ENCODE measurements at places on chromosomes 12 and 14.
A peak's percentile ranks its signal among the peaks of the same experiment; 100 is the strongest.

- no peaks in the 10 kb centered on the region for H3K36me3 ChIP-seq
- DNase-seq: no peak
- no peaks in the 10 kb centered on the region for H3K4me1 ChIP-seq
- no peak overlapping the region for H3K27ac ChIP-seq
- no peaks in the 10 kb centered on the region for H3K27me3 ChIP-seq
- H3K4me3 ChIP-seq: no peak overlapping the region
Observed at GRCh38 chr12:164207-164606, 49.8 kb downstream of the SLC6A12 start.

GRCh38 chr14:25090716-25091454, 40.9 kb upstream of the STXBP6 start:
- H3K36me3 ChIP-seq: no peaks in the 10 kb centered on the region
- no peak overlapping the region for H3K27ac ChIP-seq
- H3K4me1 ChIP-seq: no peaks in the 10 kb centered on the region
- no peak overlapping the region for H3K4me3 ChIP-seq
- H3K27me3 ChIP-seq: no peaks in the 10 kb centered on the region

- no peak overlapping the region for H3K27ac ChIP-seq
- no peaks in the 10 kb centered on the region for H3K4me1 ChIP-seq
- no peaks in the 10 kb centered on the region for H3K27me3 ChIP-seq
- DNase-seq: no peak
- H3K4me3 ChIP-seq: no peak overlapping the region
Observed at GRCh38 chr12:42103155-42103554, 41.5 kb downstream of the GXYLT1 start.

- H3K36me3 ChIP-seq: no peaks in the 10 kb centered on the region
- no peak overlapping the region for H3K27ac ChIP-seq
- H3K4me1 ChIP-seq: no peaks in the 10 kb centered on the region
- no peak overlapping the region for H3K4me3 ChIP-seq
- DNase-seq: no peak
Observed at GRCh38 chr12:16119618-16120415, 157.7 kb downstream of the SLC15A5 start.

- no peaks in the 10 kb centered on the region for H3K27me3 ChIP-seq
- no peak overlapping the region for H3K27ac ChIP-seq
- DNase-seq: no peak
- no peaks in the 10 kb centered on the region for H3K36me3 ChIP-seq
- H3K4me1 ChIP-seq: peaks cover 3% of the 10 kb centered on the region
- no peak overlapping the region for H3K4me3 ChIP-seq
Observed at GRCh38 chr14:73460691-73461127, 2.4 kb upstream of the NUMB start.

GRCh38 chr12:42762395-42762925, 172.9 kb upstream of the PRICKLE1 start:
- no peaks in the 10 kb centered on the region for H3K27me3 ChIP-seq
- no peaks in the 10 kb centered on the region for H3K36me3 ChIP-seq
- no peak overlapping the region for H3K4me3 ChIP-seq
- DNase-seq: no peak
- no peak overlapping the region for H3K27ac ChIP-seq

DNA sequence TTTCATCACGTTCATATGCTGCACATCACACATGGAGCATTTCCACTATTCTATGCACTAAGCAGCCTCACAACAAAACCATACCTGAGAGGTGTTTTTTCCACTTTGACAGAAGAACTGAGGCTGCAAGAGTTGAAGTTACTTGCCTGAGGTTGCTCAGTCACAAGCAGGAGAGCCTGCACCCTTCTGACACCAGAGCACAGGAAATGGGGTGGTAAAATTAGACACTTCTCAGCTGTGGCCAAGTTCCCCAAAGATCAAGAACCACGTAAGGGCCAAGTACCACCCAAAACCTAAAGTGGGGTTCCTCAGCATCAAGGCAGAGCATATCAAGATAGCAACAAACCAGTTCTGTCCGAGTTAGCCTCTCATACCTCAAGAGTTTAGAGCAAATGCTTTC, 185.8 kb downstream of the CAPZA3 start:
- no peaks in the 10 kb centered on the region for H3K36me3 ChIP-seq
- no peaks in the 10 kb centered on the region for H3K4me1 ChIP-seq
- H3K27me3 ChIP-seq: no peaks in the 10 kb centered on the region
- H3K4me3 ChIP-seq: no peak overlapping the region
- DNase-seq: no peak
- no peak overlapping the region for H3K27ac ChIP-seq

DNA sequence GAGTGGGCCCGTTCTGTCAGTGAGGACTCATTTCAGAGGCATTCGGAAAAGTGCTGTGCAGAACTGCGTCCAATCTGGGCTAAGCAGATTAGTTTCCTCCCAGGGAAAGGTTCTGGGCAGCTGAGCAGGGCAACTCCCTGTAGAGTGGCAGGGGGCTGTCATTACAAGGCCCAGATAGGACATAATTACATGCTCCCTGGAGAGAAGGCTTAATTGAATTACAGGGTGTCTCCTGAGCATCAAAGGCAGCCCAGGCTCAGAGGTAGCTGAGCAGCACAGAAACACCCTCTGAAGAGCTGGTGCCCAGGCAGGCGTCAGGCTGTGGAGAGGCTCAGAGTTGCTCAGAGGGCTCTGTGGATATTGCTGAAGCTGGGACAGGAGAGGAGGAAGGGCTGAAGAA, 36.0 kb downstream of the SLC8A3 start:
- no peaks in the 10 kb centered on the region for H3K36me3 ChIP-seq
- no peaks in the 10 kb centered on the region for H3K27me3 ChIP-seq
- no peak overlapping the region for H3K27ac ChIP-seq
- no peak overlapping the region for H3K4me3 ChIP-seq

GRCh38 chr14:93825235-93825553, 36.9 kb upstream of the PRIMA1 start:
- no peak for DNase-seq
- no peaks in the 10 kb centered on the region for H3K36me3 ChIP-seq
- H3K4me3 ChIP-seq: no peak overlapping the region
- no peak overlapping the region for H3K27ac ChIP-seq
- H3K4me1 ChIP-seq: no peaks in the 10 kb centered on the region
- H3K27me3 ChIP-seq: no peaks in the 10 kb centered on the region

- DNase-seq: no peak
- H3K4me3 ChIP-seq: peak overlapping the region; percentile 8
- peaks cover 71% of the 10 kb centered on the region for H3K36me3 ChIP-seq
- no peaks in the 10 kb centered on the region for H3K27me3 ChIP-seq
Observed at GRCh38 chr12:6462234-6462995, 8.1 kb downstream of the VAMP1 start.

- H3K4me1 ChIP-seq: peaks cover 3% of the 10 kb centered on the region
- no peaks in the 10 kb centered on the region for H3K36me3 ChIP-seq
- no peak for DNase-seq
- H3K27me3 ChIP-seq: no peaks in the 10 kb centered on the region
Observed at GRCh38 chr14:68444449-68445168, 348.3 kb downstream of the ZFP36L1 start.

DNA sequence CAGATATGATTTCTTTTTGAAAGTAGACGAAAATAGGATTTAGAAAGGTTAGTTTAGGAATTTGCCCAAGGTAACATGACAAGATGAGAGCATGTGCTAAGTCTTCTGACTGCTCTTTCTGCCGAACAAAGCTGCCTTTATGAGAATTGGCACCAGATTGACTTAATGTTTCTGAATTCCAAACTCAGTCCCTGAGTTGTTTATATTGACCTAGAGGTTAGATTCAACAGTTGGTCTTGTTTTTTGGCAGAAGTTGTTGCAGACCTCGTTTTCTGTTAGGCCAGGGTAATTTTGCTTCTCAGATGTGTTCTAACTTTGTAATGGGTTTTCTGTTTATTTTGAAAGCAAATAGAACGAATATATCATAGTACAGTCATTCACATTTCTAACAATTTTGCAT, 61.5 kb upstream of the LRTM2 start:
- no peaks in the 10 kb centered on the region for H3K4me1 ChIP-seq
- no peak overlapping the region for H3K4me3 ChIP-seq
- peaks cover 8% of the 10 kb centered on the region for H3K36me3 ChIP-seq
- no peaks in the 10 kb centered on the region for H3K27me3 ChIP-seq

DNA sequence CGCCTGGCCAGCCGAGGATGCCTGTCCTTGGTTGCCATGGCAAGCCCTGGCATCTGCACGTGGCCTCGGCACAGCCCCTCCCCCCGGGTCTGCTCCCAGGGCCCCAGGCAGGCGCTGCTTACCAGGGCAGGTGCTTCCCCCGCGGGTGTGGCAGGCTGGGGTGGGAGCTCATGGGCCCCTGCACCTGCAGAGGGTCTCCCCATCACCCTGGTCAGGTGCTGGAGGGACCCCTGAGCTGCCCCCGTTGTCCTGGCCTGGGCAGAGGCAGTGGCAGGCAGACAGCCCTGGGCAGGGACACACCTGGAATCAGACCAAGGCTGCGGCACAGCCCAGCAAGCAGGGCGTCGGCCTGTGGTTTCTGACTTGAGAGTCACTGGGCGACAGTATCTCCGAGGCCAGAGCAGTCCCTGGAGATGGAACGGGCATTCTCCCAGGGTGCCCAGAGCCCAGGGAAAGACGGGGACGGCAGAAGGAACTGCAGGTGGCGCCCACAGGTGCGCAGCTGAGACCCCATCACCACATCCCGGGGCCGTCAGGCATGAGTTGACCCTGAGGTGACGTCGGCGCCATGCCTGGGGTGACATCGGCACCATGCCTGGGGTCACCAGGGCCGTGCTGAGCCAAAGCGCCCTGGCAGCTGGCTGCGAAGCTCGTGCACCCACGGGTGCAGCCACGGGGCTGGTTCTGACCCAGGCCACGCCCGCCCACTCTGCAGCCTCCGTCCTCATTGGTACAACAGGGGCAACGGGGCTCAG, 56.1 kb upstream of the FBRSL1 start:
- H3K27me3 ChIP-seq: no peaks in the 10 kb centered on the region
- peaks cover 44% of the 10 kb centered on the region for H3K4me1 ChIP-seq

- no peak for DNase-seq
- no peak overlapping the region for H3K27ac ChIP-seq
- H3K27me3 ChIP-seq: no peaks in the 10 kb centered on the region
- H3K36me3 ChIP-seq: no peaks in the 10 kb centered on the region
- peaks cover 1% of the 10 kb centered on the region for H3K4me1 ChIP-seq
- H3K4me3 ChIP-seq: no peak overlapping the region
Observed at GRCh38 chr14:51612449-51612848, 39.3 kb upstream of the FRMD6 start.

- no peaks in the 10 kb centered on the region for H3K27me3 ChIP-seq
- no peak overlapping the region for H3K27ac ChIP-seq
- peaks cover 22% of the 10 kb centered on the region for H3K4me1 ChIP-seq
- no peak for DNase-seq
- no peak overlapping the region for H3K4me3 ChIP-seq
- H3K36me3 ChIP-seq: no peaks in the 10 kb centered on the region
Observed at GRCh38 chr12:108620236-108620879, 13.3 kb downstream of the SELPLG start.

DNA sequence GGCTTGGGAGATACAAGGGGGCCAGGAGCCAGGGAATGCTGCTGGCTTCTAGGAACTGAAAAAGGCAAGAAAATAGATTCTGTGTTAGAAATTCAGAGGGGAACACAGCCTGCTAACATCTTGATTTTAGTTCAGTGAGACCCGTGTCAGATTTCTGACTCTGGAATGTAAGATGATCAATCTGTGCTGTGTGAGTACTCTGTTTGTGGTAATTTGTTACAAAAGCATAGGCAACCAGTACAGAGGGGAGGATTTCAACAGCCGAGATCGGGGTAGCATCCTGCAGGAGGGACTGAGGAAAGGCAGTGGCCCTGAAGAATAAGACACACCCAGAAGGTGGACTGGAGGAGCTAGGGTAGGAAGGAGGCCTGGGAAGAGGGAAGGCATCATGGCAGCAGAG, 410.0 kb upstream of the CCDC196 start:
- H3K4me1 ChIP-seq: peaks cover 15% of the 10 kb centered on the region
- DNase-seq: no peak
- no peak overlapping the region for H3K4me3 ChIP-seq
- H3K27ac ChIP-seq: no peak overlapping the region

GRCh38 chr12:49364989-49365388, 2.3 kb upstream of the SPATS2 start:
- H3K4me3 ChIP-seq: no peak overlapping the region
- H3K27ac ChIP-seq: no peak overlapping the region
- no peak for DNase-seq
- no peaks in the 10 kb centered on the region for H3K27me3 ChIP-seq

DNA sequence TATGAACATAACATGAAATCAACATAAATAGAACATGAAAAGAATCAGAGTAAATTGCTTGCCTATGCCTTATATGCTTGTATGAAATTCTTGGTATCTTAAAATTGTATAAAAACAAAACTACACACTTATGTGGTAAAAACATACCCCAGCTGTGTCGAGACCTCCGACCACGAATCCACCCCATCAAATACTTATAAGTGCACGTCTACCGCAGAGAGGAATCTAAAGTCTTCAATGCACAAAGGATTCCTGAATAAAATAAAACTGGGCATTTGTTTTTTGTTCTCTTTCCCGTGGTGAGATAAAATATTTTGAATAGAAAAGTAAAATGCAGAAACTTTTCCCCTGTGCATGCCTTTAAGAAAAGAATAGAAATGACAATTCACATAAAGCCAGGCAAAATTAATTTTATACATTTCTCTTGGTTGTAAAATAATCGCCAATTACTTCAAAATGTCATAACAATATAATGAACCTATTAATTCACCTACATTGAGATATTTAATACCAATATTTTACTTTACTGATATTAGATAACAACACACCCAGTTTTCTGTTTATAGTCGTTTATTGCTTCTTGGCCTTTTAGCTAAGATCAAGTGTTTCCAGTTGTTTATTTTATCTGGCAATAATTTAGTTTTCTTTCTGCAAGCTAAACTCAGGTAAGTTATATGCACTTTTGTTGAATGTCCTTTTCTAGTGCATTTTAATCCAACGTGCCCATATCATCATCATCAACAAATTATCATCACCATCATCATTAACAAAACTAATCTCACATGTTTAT, 1.0 kb downstream of the KLRK1 start:
- H3K4me1 ChIP-seq: no peaks in the 10 kb centered on the region
- no peak for DNase-seq
- no peak overlapping the region for H3K4me3 ChIP-seq
- H3K36me3 ChIP-seq: no peaks in the 10 kb centered on the region

GRCh38 chr12:66467932-66468331, 165.6 kb downstream of the HELB start:
- no peak overlapping the region for H3K27ac ChIP-seq
- H3K36me3 ChIP-seq: peaks cover under 1% of the 10 kb centered on the region
- H3K27me3 ChIP-seq: no peaks in the 10 kb centered on the region
- no peaks in the 10 kb centered on the region for H3K4me1 ChIP-seq
- no peak overlapping the region for H3K4me3 ChIP-seq
- DNase-seq: no peak

DNA sequence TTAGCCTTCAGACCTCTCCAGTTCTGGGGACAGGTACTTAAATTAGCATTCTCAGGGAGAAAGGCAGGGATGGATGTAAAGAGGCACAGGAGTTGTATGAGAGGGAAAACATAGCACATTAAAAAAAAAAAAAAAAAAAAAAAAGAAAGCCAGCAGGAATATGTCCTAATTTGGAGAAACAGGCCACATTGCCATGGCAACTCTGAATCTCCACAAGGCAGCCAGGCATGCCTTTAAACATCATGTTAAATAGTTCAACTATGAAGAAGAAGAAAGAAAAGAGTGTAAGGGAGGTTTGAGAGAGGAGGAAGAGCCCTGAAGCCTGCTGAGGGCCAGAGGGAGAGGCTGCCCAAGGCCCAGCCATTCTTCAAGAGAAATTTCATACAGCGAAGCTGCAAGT, 145.8 kb downstream of the GRIN2B start:
- peaks cover 20% of the 10 kb centered on the region for H3K4me1 ChIP-seq
- no peak for DNase-seq
- no peaks in the 10 kb centered on the region for H3K27me3 ChIP-seq
- H3K36me3 ChIP-seq: no peaks in the 10 kb centered on the region
- no peak overlapping the region for H3K4me3 ChIP-seq
- no peak overlapping the region for H3K27ac ChIP-seq

Measured in neuronal stem cell (in vitro differentiated cells).